Fibroblast of skin of abdomen (primary cell): ENCODE measurements at places on chromosomes 4 and X.

DNA sequence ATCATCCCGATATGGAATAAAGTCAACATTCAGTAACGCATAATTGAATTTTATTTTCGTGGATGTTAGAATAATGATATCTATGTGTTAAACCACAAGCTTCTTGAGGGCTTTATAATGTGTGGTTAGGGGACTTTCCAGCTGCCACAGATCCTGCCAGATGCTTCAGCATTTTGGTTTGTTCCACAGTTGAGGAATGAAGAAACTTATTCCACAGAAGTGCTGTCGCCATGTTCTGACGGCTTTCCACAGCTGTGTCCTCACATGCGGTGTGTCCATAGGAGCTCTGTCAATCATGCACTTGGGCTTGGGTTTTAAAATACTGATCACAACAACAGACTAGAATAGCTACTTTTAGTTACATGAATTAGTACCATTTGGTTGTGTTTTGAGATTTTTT, 411.9 kb downstream of the TRIML1 start:
- DNase-seq = peak; percentile 72

DNA sequence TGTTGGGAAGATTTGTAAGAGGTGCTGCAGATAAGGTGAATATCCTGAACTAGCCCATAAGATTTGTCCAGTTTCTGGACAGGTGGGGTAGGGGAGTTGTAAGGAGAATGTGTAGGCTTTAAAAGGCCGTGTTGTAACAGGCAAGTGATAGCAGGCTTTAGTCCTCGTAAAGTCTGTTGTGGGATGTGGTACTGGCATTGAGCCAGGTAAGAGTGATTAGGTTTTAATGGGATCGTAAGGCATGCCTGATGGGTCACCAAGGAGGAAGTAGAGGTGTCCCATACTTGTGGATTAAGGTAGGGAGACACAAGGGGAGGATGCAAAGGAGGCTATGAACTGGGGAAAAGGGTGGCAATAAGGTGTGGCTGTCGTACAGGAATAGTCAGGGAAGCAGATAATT, 256.9 kb upstream of the DKK2 start:
- DNase-seq = no peak

DNA sequence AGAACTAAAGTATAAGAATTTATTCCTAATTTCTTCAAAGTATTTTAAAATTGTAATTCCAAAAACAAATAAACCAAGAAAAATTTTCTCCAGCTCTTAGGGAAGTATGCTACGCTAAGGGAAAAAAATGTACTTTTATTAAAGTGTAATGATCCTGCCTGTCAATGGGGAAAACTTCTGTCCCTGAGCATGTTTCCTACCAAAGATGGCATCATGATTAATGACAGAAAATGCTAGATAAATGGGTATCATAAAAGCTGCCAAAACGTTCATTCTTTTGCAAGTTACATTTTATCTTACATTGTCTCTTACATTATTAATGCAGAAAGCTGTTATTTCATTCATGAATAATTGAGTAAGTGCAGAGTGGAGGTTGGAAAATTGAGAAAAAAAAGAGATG, 443.4 kb downstream of the TECRL start:
- no peak for DNase-seq

GRCh38 chrX:1502241-1502640, 34.7 kb downstream of the P2RY8 start:
- DNase-seq = no peak

- DNase-seq = no peak
Measured at GRCh38 chr4:173446416-173446815, 47.5 kb upstream of the SCRG1 start.

- DNase-seq = no peak
Measured at GRCh38 chrX:138014577-138014976, 448.6 kb downstream of the ZIC3 start.

GRCh38 chr4:147236806-147237205, 244.1 kb upstream of the EDNRA start:
- no peak for DNase-seq
